Psoas muscle (tissue), 8 donors: ENCODE measurements at places on chromosomes 12 and 14.

- H3K36me3 ChIP-seq: no peaks in the 10 kb centered on the region
- no peaks in the 10 kb centered on the region for H3K4me1 ChIP-seq
- H3K4me3 ChIP-seq: no peak overlapping the region
- no peaks in the 10 kb centered on the region for H3K27me3 ChIP-seq
- H3K27ac ChIP-seq: no peak overlapping the region
Measured at GRCh38 chr12:58695263-58695662, 225.0 kb downstream of the LRIG3 start.

GRCh38 chr14:55436931-55437330 lies 3.5 kb downstream of the TBPL2 start:
- H3K4me1 ChIP-seq: no peaks in the 10 kb centered on the region
- H3K4me3 ChIP-seq: no peak overlapping the region
- no peak overlapping the region for H3K27ac ChIP-seq

DNA sequence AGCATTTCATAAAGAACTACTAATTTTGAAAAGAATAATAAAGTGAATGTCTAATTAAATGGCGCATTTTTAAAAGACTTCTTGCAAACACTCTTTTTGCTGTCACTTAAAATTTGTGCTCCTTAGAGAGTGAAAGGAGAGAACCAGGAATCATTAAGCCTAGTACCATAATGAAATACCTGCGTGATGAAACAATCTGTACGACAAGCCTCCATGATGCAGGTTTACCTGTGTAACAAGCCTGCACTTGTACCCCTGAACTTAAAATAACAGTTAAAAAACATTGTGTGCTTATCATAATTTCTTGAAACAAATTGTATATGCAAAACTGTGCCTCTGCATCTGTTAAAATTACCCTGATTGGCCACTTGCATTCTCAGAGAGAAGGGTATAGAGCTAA lies 108.1 kb downstream of the MGAT4C start:
- no peaks in the 10 kb centered on the region for H3K27me3 ChIP-seq
- no peak overlapping the region for H3K27ac ChIP-seq
- no peak overlapping the region for H3K4me3 ChIP-seq
- no peaks in the 10 kb centered on the region for H3K36me3 ChIP-seq

- no peaks in the 10 kb centered on the region for H3K36me3 ChIP-seq
- DNase-seq: no peak
- H3K4me1 ChIP-seq: no peaks in the 10 kb centered on the region
- no peaks in the 10 kb centered on the region for H3K27me3 ChIP-seq
- no peak overlapping the region for H3K27ac ChIP-seq
Measured at GRCh38 chr12:21169878-21170472, 39.0 kb downstream of the SLCO1B1 start.

GRCh38 chr12:84222841-84223240 lies 689.8 kb downstream of the SLC6A15 start:
- DNase-seq: no peak
- H3K27ac ChIP-seq: no peak overlapping the region
- H3K36me3 ChIP-seq: no peaks in the 10 kb centered on the region
- no peaks in the 10 kb centered on the region for H3K4me1 ChIP-seq
- H3K27me3 ChIP-seq: no peaks in the 10 kb centered on the region

DNA sequence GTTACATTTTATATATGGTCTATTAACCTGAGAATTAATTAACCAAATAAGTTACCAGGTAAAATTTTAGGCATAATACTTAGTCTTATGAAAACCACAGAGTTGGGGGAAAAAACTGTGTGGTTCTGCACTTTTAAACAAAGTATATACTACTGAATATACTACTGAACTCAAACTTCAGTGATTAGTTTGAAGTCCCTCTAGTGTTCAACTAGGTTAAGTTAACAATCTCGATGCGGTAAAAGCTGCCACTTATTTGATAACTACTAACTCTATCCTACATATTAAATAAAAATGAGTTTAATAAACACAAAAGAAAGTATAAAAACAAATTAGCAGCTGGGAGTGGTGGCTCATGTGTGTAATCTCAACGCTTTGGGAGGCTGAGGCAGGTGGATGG lies 56.7 kb downstream of the MED13L start:
- H3K4me1 ChIP-seq: peaks cover 49% of the 10 kb centered on the region
- H3K27ac ChIP-seq: no peak overlapping the region
- no peak for DNase-seq
- H3K4me3 ChIP-seq: no peak overlapping the region

DNA sequence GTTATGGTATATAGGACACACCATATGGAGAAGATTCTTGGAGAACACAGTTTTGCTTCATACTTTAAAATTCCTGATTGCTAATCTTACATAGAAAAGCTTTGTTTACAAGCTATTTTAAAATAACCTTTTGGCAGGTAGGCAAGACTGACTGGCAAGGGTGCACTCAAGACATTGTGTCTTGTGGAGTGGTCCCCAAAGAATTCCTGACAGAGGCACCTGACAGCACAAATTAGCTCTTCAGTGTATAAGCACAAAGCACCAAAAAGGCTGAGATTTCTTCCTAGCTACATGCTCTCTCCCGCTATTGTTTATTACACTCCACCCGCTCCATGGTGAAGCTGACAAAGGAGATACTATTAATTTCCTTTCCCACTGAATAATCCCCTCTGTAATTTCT lies 139.4 kb downstream of the MON2 start:
- DNase-seq: no peak
- H3K4me3 ChIP-seq: no peak overlapping the region
- peaks cover 24% of the 10 kb centered on the region for H3K4me1 ChIP-seq
- no peaks in the 10 kb centered on the region for H3K27me3 ChIP-seq
- no peaks in the 10 kb centered on the region for H3K36me3 ChIP-seq
